A549 treated with DMSO at 1 μM for 4 hours (cell line): ENCODE measurements at places on chromosomes 11 and 22. TPM values are rescaled to one million over a fixed set of nuclear protein-coding genes. Genes with fewer than 3 reads are reported as not detected.

ALDH3B1 gene
- 117 to 131 TPM (median 121 TPM) in 5 replicates for total RNA-seq

OPCML gene
- not detected in 5 replicates for total RNA-seq

PRG3 gene
- total RNA-seq: not detected in 5 replicates

RASL10A gene
- total RNA-seq: 0.10 to 0.46 TPM (median 0.28 TPM) in 4 of 5 replicates, not detected in the other

ADSL gene
- 81.1 to 91.9 TPM (median 87.9 TPM) in 5 replicates for total RNA-seq

CHRDL2 gene
- 3.4 to 5.0 TPM (median 4.5 TPM) in 5 replicates for total RNA-seq

CRYBB3 gene
- total RNA-seq: not detected in 5 replicates

TH gene
- 0.09 TPM in 1 of 5 replicates, not detected in the others for total RNA-seq

CEP164 gene
- total RNA-seq: 15.1 to 18.6 TPM (median 17.8 TPM) in 5 replicates

TBRG1 gene
- total RNA-seq: 16.7 to 19.5 TPM (median 18.8 TPM) in 5 replicates

MISFA gene
- 1.9 to 2.7 TPM (median 2.3 TPM) in 5 replicates for total RNA-seq

VSIG10L2 gene
- total RNA-seq: 0.01 TPM in 1 of 5 replicates, not detected in the others

SCGB1A1 gene
- total RNA-seq: not detected in 5 replicates

BATF2 gene
- 0.87 to 1.4 TPM (median 1.1 TPM) in 5 replicates for total RNA-seq
